ENCODE measurements at places on chromosomes 12 and 14.

- no peak for DNase-seq
Measured at GRCh38 chr12:85466890-85467289, 186.9 kb downstream of the ALX1 start.

DNA sequence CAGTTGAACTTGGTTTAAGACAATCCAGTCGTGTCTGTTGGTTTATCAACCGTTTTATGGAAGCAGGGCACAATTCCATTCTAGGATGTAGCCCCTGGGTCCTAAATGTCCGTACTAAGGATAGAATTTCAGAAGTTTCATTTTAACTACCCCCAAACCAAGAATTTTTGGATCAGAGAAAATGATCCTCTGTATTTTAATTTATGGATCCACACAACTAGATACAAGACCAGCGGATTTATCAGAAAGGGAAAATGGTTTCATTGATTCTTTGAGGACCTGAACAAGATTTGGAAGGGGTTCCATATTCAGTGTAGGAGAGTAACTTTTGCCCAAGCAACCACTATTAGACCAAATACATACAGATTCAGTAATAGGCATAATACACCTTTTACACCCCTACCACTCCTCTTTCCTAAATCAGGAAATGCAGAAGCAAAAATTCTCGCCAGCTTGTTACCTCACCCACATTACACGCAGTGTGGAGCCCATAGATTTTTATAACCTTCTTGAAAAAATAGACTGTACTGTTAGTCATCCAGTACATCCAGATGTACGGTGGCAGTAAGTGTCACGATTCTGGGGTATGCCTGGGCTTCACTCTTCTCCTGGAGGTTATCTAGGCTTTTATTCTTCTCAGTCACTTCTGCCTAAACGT lies 1.4 kb upstream of the FBXL14 start:
- no peak for DNase-seq

DNA sequence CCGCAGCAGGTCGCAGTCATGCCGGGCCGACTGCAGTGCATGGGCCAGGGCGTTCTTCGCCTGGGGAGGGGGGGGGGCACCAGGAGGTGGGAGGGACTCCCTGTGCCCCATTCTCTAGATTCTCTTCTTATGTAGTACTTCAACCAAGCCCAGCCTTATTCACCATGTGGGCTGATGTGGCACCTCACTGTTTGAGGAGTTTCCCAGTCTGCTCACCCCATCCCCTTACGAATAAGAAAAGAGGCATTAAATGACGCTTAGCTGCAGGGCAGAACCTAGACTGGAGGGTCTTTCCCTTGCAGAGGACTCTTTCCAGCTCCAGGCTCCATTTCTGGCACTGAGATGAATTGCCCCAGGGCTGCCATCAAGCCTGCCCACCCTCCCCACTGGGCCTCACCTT lies 12.2 kb downstream of the CMTM5 start:
- DNase-seq, result no peak

GRCh38 chr14:39847194-39847593 lies 415.0 kb upstream of the FBXO33 start:
- no peak for DNase-seq

DNA sequence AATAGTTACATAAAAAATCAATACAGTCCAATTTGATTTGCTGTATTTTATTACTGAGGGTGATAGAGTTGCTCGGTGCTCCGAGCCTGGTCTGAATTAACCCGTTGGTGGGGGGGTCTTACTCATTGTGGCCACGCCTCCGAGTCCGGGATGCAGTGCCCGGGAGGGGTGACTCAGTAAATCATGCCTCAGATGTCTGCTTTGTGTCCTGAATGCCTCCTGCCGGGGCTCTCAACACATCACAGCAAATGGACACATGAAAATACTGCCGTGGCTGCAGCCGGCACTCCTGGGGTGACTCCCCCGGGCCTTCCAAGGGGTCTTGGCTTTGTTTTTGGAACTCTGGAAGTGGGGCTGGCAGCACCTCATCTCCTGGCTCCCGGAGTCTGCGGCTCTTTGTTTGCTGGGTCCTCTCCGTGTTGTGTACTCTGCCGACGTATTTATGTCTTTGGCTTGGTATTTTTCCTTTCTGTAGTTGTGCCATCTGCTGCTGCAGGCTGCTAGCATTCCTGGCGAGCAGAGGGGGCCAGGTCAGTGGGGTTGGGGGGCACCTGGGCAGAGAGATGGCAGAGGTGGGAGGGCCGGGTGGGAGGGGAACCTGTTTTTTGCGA lies 129.0 kb downstream of the AACS start:
- DNase-seq, result no peak

DNA sequence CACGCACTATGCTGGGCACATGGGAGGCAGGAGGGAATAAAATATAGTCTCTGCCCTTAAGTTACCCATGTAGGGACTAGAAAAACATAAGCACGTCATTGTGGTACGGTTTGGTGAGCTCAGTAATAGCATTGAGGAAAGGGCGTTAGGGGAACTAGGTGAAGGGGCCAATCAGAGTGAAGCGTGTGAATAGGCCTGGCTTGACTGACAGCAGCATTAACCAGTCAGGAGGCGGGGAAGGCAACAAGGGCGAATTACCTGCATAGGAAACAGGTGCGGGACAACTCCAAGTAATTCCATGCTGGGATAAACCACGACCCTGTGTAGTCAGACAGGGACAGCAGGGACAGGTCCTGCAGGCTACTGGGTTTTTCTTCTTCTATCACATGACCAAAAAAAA lies 107.7 kb downstream of the UNC79 start:
- no peak for DNase-seq

- no peak for DNase-seq
Measured at GRCh38 chr12:67826148-67826547, 163.1 kb upstream of the IFNG-AS1 start.

- DNase-seq, result no peak
Measured at GRCh38 chr14:66046035-66046434, 440.1 kb upstream of the CCDC196 start.

GRCh38 chr14:76612654-76613053 lies 148.6 kb upstream of the VASH1 start:
- DNase-seq, result no peak

- no peak for DNase-seq
Measured at GRCh38 chr12:56839915-56840325, 76.8 kb downstream of the HSD17B6 start.

DNA sequence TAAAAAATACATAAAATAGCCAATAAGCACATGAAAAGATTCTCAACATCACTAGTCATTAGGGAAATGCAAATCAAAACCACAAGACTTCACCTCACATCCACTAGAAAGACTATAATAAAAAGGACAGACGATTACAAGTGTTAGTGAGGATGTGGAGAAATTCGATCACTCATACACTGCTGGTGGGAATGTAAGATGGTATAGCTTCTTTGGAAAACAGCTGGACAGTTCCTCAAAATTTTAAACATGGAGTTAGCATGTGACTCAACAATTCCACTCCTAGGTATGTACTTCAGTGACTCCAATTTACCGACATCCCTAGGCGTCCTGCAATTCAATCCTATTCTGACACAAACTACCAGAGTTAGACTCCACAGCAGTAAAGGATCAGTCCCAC lies 13.7 kb downstream of the TRIM9 start:
- no peak for DNase-seq

DNA sequence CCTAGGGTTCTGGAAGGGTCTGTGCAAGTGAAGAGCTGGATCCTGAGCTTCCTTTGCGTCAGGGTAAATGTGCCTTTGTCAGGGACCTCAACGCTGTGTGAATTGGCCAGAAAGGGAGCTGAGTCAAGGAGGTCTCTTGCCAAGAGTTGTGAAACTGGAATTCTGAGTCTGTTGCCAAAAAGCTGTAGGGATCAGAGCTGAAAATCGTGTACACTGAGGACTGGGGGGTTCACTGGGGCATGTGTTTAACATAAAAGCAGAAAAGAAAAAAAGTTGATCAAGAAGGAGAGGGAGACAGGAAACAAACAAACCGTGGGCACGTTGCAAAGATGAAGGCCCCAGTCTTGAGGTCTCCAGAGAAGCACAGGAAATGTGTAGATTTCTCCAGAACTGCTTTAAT lies 1081.5 kb downstream of the VRK1 start:
- no peak for DNase-seq

DNA sequence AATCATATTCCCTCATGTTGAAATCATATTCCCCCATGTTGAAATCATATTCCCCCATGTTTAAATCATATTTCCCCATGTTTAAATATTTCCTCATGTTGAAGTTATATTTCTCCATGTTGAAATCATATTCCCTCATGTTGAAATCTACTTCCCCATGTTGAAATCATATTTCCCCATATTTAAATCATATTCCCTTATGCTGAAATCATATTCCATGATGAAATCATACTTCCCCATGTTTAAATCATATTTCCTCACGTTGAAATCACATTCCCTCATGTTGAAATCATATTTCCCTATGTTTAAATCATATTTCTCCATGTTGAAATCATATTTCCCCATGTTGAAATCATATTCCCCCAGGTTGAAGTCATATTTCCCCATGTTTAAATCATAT lies 34.6 kb upstream of the ADGRD1 start:
- no peak for DNase-seq

DNA sequence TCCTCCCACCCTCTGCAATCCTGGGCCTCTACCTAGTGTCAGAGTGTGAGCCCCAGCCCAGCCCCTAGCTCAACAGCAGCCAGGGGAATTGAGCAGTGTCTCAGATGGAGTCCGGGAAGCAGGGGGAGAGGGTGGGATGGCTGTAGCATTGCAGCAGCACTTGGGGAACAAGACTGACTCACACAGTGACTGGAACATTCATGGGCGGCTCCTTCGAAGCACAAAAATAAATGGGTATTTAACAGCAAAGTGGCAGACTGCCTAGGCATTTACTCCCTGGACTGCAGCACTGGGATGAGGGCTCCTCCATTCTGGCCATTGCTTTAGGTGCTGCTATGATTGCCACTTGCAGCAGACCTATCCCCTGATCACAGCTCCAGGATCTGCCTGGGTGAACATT lies 46.0 kb upstream of the STK38L start:
- DNase-seq, result no peak

DNA sequence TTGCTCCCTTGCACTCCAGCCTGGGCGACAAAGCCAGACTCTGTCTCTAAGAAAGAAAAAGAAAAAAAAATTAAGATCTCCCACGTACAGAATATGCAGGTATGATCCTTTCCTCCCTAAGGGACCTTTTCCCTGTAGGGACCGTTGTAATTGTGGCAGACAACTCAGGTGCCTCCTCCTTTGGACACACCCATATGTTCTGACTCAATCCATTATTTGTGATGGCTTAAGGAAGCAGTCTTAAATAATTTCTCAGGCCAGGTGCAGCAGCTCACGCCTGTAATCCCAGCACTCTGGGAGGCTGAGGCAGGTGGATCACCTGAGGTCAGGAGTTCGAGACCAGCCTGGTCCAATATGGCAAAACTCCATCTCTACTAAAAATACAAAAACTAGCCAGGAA lies 53.1 kb downstream of the TMCC3 start:
- no peak for DNase-seq

DNA sequence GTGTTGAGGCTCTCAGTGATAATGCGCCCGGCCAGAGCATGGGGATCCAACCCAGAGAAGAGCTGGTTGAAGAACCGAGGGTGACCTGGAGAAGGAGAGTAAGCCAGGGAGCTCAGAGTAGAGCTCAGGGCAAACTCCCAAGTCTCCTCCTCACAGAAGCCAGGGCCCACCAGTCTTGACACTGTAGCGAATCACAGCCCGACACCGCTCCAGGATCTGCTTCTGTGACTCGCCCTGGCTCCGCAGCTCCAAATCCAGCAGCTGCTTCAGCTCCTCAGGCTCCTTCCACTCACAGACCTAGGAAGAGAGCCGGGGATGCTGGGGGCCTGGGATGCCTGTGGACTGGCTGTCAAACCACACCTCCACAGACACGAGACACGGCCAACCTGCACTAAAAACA lies 8.2 kb upstream of the ZNF740 start:
- DNase-seq, result no peak

DNA sequence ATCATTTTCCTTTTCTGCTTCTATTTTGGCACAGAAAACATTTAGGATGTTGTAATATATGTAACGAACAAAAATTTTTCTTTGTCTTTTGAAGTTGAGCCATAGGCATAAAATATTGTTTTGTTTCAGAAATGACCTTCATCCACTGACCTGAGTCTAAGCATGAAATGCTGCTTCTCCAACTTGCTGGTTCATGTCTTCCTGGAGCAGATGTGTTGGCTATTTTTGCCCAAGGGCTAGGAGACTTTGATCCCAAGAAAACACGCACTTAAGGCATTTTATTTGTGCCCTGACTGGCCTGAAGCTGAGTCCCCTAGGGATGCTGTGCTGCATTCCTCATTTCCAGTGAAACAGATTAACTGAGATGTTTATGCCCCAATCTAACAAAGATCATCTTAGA lies 27.2 kb upstream of the ALG10B start:
- no peak for DNase-seq

DNA sequence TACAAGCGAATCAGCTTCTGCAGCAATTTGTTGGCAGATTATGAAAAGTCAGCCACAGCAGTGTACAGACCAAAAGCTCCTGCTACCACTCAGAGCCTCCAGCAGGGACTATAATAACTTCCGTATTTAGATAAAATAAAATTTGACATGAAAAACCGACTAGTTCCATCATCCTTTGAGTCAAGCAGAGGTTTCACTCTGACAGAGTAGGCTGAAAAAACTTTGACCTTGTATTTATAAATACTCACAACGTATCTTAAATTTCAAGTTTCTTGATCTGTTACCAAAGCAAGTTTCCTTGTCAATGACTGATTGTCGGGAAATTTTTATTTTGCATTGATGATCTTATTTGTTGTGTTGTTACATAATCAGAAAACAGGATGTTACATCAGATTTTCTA lies 283.4 kb downstream of the DAD1 start:
- DNase-seq, result no peak

DNA sequence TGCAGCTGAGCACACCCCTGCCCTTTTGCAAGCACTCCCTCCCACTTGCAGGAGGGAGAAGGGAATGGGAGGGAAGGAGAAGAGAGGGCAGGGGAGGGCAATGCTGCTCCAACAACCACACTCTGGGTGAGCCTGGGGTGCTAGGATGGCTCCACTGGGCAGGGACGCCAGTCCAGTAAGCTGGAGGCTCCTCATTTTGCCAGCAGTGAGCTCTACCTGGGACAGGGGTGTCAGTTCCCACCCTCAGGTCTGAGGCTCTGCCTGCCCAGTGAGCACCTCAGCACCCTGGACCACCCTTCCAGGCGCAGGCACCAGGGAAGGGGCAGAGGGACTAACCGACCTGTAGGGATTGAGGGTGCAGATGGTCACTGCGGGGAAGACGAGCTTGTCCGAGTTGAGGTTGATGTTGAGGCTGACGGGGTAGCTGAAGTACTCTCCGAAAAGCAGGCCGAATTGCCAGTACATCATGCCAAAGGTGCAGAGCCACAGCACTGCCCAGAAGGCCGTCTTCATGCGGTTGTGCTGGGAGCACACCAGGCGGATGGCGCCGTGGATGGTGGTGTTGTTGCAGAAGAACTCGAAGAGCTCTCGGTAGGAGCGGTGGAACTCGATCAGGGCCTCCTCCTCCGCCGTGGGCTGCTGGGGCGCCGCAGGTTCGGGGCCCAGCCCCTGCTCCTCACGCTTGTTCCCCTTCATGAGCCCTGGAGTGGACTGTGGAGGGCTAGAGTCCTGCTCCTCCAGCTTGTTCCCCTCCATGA lies 1.2 kb downstream of the SCNN1A start:
- DNase-seq, result no peak

All from activated T-cell treated with anti-CD3 and anti-CD28 coated beads for 4 hours (primary cell).